Activated CD8-positive, alpha-beta memory T cell treated with anti-CD3 and anti-CD28 coated beads, Interleukin-2, amount 50 U/mL, for 4 hours (primary cell): ENCODE measurements at places on chromosomes 13 and 19.

GRCh38 chr19:19597809-19598306 is 20.6 kb downstream of the PBX4 start:
- DNase-seq: peak; percentile 36

GRCh38 chr13:98528663-98529064 is 48.2 kb downstream of the STK24 start:
- no peak for DNase-seq

- DNase-seq: no peak
Observed at GRCh38 chr19:37855098-37855497, 51.3 kb downstream of the WDR87 start.

- no peak for DNase-seq
Observed at GRCh38 chr13:99191900-99192399, 8.7 kb upstream of the UBAC2 start.

- DNase-seq: no peak
Observed at GRCh38 chr13:42876270-42876714, 94.9 kb downstream of the FAM216B start.
